ENCODE measurements at places on chromosomes 12 and 14.
A peak's percentile ranks its signal among the peaks of the same experiment; 100 is the strongest.

DNA sequence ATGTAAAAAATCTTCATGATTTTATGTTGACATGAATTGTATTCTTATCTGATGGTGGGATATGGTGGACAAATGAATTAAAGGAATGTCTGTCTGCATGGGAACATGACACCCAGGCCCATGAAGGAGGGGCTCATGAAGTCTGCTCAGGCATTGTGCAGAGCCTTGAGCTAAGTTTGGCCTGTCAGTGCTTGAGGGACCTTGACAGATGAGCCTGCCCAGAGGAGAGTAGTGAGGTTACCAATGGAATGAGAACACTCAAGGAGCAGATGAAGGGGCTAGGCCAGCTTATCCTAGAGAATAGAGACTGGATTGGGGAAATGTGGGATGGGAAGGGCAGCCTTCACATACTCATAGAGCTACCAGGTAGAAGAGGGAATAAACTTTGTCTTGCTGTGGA, 68.8 kb downstream of the TMX1 start:
- no peak for DNase-seq

- no peak for DNase-seq
These were observed 77.1 kb downstream of the TTLL5 start for GRCh38 chr14:75738192-75738591.

- peak; percentile 61 for DNase-seq
These were observed 2.0 kb upstream of the ART4 start for GRCh38 chr12:14845350-14845750.

DNA sequence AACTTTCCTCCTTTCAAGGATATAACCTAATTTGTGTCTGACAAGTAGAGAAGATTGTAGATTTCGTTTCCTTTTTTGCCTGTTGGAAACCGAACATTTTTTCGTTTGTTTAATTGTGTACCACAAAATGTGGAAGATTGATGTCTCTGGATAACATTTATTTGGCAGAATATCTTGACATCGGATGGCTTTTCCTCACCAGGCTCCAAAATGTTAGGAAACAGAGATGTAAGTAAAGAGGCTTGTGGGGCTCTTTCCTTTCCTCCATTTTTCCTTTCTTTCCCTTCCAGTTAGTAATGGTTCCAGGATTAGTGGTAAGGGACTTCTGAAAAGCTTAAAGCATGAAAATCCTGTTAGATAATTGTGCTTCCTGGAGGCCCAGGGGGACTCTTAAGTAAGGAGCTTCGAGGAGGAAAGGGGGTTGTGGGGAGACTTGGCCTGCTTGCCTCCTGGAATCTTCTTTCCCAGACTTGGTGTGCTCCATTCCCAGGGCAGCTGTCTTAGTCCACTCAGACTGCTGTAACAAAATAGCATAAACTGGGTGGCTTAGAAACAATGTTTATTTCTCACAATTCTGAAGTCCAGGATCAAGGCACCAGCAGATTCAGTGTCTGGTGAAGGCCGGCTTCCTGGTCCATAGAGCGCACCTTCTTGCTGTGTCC, 243.1 kb upstream of the PWP1 start:
- DNase-seq = no peak
